LHCN-M2 (cell line): ENCODE measurements at places on chromosomes 1 and 21. TPM values are rescaled to one million over a fixed set of nuclear protein-coding genes. Genes with fewer than 3 reads are reported as not detected.

Gene ACTL8
- not detected in 2 replicates for total RNA-seq

Gene ICOSLG
- under 0.01 TPM in 1 of 2 replicates, not detected in the other for total RNA-seq

Gene SLFNL1
- total RNA-seq: 0.17 TPM in 1 of 2 replicates, not detected in the other

Gene SASS6
- total RNA-seq: 8.5 and 8.8 TPM in 2 replicates

Gene KRTAP7-1
- total RNA-seq: not detected in 2 replicates

Gene HNRNPCL4
- total RNA-seq: not detected in 2 replicates

Gene DNAJC28
- total RNA-seq: 0.77 and 1.1 TPM in 2 replicates

Gene NCMAP
- not detected in 2 replicates for total RNA-seq

Gene HES3
- not detected in 2 replicates for total RNA-seq

Gene MFSD2A
- total RNA-seq: 9.7 and 12.3 TPM in 2 replicates

Gene CBR1
- 124 and 234 TPM in 2 replicates for total RNA-seq

Gene RNPEP
- 70.2 and 73.3 TPM in 2 replicates for total RNA-seq

Gene IFNLR1
- total RNA-seq: not detected in 2 replicates

Gene LCE2C
- total RNA-seq: not detected in 2 replicates

Gene FAM78B
- 0.13 and 0.23 TPM in 2 replicates for total RNA-seq

Gene NEK7
- 66.8 and 73.0 TPM in 2 replicates for total RNA-seq

Gene ST7L
- 22.3 and 23.2 TPM in 2 replicates for total RNA-seq

Gene UCHL5
- 30.2 and 40.3 TPM in 2 replicates for total RNA-seq

Gene CFHR3
- 0.75 TPM in 1 of 2 replicates, not detected in the other for total RNA-seq

Gene NEK2
- 54.4 and 54.9 TPM in 2 replicates for total RNA-seq

Gene PLK3
- total RNA-seq: 27.7 and 33.7 TPM in 2 replicates

Gene NR5A2
- total RNA-seq: not detected in 2 replicates

Gene RHEX
- total RNA-seq: not detected in 2 replicates

Gene VAMP3
- total RNA-seq: 161 and 225 TPM in 2 replicates

Gene MATN1
- total RNA-seq: 0.06 and 0.32 TPM in 2 replicates

Gene AQP10
- total RNA-seq: not detected in 2 replicates

Gene ADGRL2
- 0.57 and 1.2 TPM in 2 replicates for total RNA-seq

Gene DNASE2B
- total RNA-seq: not detected in 2 replicates

Gene ZNF695
- 4.1 and 5.8 TPM in 2 replicates for total RNA-seq

Gene KIAA1614
- total RNA-seq: 5.9 and 7.1 TPM in 2 replicates

Gene A3GALT2
- total RNA-seq: 0.51 TPM in 1 of 2 replicates, not detected in the other

Gene OR2L2
- not detected in 2 replicates for total RNA-seq

Gene WNT2B
- 0.23 and 0.38 TPM in 2 replicates for total RNA-seq

Gene LIN28A
- total RNA-seq: under 0.01 TPM in 1 of 2 replicates, not detected in the other
